ENCODE measurements at places on chromosomes 5 and 9.
A peak's percentile ranks its signal among the peaks of the same experiment; 100 is the strongest.

DNA sequence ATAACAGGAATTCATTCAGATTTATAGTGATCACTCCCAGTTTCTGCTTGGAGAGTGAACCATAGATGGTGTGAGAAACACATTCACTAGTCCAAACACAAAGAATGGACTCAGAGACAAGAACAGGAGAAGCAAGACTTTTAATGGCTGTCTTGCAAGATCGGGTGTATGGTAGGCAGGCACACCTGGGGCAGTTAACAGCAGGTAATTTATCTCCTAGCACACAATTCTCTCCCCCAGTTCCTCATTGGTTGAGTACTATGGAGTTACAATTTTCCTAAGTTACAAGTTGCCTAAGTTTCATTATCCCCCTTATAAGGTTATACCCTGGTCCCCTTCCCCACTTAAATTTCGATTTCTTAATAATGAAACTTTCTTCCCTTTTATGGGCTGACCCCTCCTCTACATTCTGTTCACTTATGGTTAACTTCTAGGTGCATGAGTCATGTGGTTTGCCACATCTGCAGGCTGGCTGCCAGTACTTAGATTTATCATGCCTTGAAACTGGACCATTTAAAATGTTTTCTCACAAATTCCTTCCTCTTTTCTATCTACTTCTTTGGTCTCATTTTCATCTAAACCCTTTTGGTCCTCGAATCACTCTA is 623.3 kb downstream of the HINT1 start:
- DNase-seq, result peak; percentile 52

DNA sequence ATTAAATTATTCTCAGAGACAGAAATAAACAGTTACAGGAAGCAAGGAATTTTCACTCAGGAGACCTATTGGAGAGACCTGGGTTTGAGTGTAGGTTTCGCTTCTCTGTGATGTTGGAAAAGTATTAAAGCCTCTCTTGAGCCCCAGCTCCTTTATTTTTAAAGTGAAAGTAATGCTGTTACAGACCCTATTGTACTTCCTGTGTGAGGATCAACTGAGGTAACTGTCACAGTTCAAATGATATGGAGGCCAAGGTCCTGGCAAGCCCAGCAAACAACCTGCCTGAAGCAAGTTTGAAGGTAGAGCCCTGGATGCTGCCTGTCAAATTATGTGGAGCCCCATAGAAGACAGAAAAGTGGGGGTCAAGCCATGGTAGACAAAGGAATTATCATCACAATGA is 7.9 kb upstream of the HACD4 start:
- DNase-seq, result no peak

DNA sequence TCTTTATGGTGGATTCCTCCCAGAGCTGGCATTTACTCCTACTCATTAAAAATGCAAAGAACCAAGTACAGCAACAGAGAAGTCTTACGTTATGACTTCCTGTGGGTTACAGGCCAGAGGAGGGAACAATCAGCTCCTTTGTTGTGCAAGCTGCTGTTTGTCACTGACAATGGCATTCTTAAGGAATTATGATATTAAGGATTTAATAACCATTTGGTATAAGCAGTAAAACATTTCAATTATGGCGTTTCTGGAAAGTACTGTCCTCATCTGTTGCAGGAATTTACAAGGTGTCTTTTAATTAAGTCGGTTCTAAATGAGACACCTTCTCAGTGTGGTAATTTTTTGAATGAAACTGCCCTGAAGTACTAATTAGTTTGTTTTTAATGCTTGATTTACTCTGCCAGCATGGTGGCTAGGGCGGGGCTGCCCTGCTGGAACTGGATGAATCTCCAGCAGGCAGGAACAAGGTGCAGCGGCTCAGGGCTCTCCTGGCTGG is 49.1 kb upstream of the VDAC1 start:
- no peak for DNase-seq

DNA sequence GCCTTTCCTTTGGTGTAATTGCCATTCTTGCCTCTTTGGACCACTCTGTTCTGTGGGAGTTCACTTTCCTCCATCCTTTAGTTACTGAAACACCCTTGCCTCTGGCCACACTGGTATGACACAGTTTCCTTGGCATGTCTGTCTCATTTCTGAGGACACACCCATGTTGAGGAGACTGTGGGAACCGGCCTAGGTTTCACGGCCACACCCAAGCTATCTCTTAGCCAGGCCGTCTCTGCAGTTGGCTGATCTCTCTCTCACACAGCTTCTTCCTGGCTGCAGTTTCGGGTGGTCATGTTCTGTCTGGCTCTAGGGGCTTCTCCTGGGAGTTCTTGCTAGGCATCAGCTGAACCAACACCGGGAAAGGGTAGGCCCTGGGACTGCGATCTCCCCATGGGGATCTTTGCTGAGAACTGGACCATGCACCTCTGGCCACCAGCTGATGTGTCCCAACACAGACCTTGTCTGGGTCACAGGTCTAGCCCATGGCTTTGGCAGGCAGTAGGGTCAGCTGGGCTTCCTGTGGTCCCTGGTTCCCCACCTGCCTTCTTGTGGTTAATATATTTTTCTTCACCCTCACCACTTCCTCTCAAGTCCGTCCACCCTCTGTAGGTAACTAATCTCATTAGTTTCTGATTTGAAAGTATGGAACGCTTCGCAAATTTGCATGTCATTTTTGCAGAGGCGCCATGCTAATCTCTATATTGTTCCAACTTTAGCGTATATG is 24.9 kb downstream of the ARHGEF37 start:
- no peak for DNase-seq

DNA sequence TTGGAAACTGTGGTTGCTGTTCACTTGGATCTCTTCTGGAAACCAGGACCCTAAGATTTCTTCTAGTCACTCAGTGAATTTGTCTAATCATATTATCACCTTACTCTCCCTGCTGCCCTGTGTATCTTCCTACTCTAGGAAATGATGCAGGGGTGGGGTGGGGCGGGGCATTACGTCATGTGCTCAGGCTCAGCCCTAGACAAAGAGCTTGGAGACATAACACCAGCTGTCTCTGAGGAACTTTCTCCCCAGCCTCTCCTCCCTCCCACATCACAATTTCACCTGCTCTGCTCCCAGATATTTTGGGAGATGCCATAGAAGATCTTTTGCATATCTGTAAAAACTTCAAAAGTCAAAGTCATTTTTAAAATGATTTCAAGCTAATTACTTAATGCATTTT is 470.4 kb downstream of the ZSWIM6 start:
- no peak for DNase-seq

GRCh38 chr5:14464096-14464495 is 117.5 kb upstream of the OTULINL start:
- peak; percentile 60 for DNase-seq

- DNase-seq, result no peak
Observed at GRCh38 chr5:77644371-77645157, 6.1 kb upstream of the OTP start.

GRCh38 chr5:93336330-93337110 is 244.5 kb downstream of the NR2F1-AS1 start:
- no peak for DNase-seq

DNA sequence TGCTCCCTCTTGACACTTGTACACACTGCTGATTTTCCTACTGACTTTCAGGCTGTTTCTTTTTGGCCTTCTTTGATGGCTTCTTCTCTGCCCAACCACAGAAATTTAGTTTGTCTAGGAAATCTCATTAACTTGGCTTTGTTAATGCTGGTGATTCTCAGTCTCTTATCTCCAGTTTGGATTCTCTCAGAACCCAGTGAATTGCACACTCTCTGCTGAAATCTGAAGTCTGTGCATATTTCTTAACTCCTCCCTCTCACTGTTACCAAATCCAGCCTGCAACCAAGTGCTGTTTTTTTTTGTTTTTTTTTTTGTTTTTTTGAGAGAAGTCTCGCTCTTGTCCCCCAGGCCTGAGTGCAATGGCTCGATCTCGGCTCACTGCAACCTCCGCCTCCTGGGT is 117.2 kb downstream of the CDC42SE2 start:
- DNase-seq, result peak; percentile 33

DNA sequence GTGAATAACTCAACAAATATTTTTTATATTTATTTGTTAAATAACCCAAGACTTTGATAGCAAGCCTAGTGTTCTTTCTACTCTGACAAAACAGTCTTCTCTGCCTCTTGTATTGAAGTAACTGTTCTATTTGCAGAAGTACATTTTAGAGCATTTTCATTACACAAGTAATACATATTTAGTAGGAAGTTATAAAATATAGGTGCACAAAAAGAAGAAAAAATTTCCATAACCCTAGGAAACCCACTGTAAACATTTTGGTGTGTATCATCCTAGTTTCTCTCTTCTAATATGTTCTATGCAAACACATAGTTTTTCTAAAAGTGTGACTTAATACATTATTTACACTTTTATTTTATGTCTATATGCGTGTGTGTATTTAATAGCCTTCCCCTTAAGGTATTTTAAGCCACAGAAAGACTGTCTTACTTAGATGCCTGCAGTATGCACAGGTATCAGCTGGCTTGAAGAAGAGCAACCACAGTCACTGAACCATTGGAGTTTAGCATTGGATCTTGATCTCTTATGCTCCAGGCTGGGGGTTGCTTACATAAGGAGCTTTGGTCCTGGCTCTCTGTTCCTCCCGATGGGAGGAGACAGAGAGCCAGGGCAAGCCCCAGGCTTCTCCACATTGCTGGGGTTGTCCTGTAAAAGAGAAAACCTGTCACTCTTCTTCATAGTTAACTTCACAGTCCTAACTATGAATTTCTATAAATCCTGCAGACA is 3.8 kb downstream of the SELENOP start:
- DNase-seq, result no peak

- no peak for DNase-seq
Observed at GRCh38 chr5:96219580-96220281, 213.3 kb downstream of the PCSK1 start.

DNA sequence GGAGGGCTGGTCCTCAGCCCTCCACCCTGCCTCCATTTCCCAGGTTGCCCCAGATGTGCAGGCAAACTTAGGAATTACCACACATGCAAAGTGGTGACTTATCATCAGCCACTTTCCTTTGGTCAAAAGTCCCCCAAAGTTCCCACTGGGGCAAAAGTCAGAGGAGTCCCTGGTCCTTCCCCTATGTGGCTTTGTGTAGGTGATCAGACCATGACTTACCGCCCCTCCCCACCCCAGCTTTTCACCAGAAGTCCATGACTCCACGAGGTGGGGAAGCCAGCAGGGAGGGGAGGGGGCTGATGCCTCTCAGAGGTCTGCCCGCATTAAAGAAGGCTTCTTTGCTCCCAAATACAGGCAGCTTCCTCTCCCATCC is 5.8 kb downstream of the TRAF1 start:
- peak; percentile 86 for DNase-seq

GRCh38 chr5:132830436-132831094 is at the start of gene SHROOM1:
SHROOM1 (minus strand) TSS chr5:132830647; CDS start chr5:132826140, 4,507 bp downstream.
- DNase-seq, result peak; percentile 25

DNA sequence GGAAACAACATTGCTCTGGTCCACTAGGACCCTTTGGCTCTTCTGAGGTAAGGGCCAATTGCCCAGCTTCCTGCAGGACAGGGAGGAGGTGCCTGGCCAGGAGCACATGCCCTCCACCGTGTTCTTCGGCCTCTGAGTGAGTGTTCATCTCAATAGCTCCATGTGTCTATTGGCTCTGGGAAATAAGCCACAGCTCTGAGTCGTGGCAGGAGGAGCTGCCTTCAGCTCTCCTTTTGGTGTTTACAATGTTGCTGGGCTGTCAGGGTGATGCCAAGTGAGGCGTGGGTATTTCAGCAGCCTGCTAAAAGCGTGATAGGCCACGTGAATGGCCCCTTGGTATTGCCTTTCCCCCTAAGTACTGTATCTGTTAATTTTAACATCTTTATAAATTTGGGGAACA is 26.6 kb downstream of the GADD45G start:
- no peak for DNase-seq

DNA sequence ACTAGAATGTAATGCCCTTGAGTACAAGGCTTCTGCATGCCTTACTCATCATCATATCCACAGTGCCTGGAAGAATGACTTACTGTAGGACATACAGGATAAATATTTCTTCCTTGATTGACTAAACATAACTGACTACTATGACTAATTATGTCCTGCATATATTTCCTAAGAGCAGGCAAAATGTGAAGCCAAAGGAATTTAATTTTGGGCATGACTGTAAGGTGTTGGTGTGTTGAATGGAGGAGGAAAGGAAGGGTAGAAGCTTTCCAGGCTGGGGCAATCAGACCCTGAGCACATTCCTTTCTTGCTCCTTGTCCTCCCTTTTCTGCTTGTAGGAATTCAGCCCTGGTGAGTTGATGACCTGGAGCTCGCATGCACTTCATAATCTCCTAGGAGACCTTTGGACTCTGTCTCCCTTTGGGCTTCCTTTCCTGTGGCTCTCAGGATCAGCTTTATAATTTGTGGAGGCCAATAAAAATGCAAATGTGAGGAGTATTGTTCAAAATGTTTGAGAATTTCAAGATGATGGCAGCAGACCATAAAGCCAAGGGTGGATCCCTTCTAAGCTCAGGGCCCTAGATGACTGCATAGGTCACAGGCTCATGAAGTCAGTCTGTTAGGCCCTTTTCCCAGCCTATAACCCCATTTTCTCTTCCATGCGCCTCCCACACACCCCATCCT is 174.0 kb downstream of the HMHB1 start:
- no peak for DNase-seq

DNA sequence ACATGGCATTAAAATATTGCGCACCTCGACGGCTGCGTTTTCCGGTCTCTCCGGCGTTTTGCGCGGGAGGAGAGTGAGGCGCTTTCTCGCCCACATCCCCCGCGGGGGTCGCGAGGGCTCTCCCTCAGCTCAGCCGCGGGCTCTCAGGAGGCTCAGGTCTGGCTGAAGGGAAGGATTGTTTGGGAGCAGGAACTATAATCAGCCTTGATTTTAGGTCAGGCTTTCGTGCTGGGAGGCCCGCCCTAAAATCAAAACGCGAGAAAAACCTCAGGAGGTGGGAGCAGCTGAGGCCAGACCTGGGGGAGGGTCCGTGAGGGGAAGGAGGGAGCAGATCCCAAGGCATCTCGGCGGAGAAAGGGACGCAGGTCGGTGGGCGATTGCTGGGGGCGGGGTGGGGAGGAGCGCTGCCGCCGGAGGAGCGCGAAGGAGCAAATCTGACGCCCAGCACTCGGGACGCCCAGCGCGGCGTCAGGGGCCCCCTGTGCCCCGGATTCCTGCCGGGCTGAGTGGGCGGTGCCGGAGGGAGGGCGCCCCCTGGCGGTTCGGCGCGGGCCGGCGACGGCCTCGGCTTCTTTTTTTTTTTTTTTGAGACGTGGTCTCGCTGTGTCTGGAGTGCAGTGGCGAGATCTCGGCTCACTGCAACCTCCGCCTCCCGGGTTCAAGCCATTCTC is 18.7 kb upstream of the RNF130 start:
- peak; percentile 72 for DNase-seq

- no peak for DNase-seq
Observed at GRCh38 chr5:2998106-2998505, 246.6 kb upstream of the IRX2 start.

- no peak for DNase-seq
Observed at GRCh38 chr5:14842117-14842516, 29.5 kb downstream of the ANKH start.

- no peak for DNase-seq
Observed at GRCh38 chr9:79166005-79166404, 405.8 kb upstream of the TLE4 start.

Measured in CD14-positive monocyte (primary cell).